ENCODE measurements at places on chromosomes 3 and 15.

DNA sequence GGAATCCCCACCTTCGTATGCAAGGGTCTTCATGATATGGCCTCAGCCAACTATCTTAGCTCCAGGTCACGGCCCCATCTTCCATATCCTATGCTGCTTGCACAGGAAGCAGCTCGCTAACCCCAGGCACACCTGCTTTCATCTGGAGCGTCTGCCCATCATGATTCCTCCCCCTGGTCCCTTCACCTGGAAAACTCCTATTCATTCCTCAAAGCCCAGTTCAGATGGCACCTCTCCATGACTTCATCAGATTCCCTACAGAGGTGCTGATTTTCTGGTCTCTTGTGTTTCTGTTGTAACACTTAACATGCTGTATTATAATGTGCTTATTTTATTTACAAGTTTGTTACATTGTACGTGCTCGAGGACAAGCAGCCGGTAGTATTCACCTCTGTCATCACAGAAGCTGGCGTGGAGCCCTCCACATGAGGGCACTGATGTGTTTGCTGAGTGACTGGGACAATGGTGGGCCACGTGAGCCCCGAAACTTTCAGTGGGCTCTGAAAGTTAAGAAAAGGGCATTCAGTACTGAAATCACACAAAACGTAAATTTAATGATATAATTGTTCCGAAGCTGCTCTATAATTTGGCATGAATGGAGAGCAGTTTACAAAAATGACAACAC, 16.2 kb downstream of the MUC20 start:
- no peak for DNase-seq

- DNase-seq: no peak
Measured at GRCh38 chr15:40567111-40567510, 2.0 kb upstream of the RPUSD2 start.

- no peak for DNase-seq
Measured at GRCh38 chr3:170075441-170076091, 37.8 kb downstream of the GPR160 start.

GRCh38 chr15:56344336-56344735, 20.9 kb upstream of the TEX9 start:
- DNase-seq: no peak

GRCh38 chr3:62335196-62335595, 38.2 kb downstream of the FEZF2 start:
- no peak for DNase-seq

DNA sequence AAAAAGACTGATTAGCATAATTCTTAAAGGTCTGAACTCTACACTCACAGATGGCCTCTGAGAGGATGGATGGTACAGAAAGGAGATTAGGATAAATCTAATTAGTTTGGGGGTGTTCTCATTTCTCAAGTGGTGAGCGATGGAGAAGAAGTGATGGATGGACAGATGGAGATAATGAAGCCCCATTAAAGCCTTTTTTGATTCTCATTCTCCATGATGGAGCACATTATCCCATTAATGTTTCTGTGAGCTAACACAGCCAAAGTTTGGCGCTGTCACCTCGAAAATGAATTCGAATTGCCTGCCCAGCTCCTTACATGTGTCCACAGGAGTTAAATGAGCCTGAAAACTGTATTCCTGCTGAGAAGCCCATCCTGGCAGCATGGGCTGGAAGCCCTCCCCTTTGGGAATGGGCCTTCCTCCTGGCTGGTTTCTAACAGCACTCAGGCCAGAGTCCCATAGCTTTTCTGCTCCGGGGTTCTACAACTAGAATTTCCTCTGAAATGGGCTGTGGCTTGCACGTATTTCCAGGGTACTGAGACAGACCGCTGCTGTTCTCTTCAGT, 726.0 kb upstream of the CFAP20DC start:
- DNase-seq: no peak

DNA sequence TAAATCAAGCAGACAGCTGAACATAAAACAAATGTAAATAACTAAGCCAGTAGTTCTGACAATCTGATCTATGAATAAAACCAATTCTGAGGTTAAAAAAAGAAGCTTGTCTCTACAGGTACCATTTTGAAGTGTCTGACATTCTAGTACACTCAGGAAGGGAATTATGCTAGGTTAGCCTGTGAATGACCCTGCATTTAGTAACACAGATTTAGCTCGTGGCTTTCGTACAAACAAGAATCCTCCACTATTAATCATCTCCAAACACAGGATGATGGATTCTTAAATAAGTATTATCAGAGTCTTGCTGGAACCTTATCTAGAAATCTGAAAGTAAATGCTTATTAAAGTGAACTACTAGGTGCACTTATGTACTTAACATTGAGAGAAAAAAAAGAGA, 1120.1 kb downstream of the ROBO1 start:
- DNase-seq: peak; percentile 4

- DNase-seq: peak; percentile 88
Measured at GRCh38 chr15:70902107-70902506, 9.5 kb downstream of the LRRC49 start.

- DNase-seq: no peak
Measured at GRCh38 chr3:45562027-45562426, 32.5 kb upstream of the LIMD1 start.

GRCh38 chr15:68566377-68566954, 12.3 kb upstream of the CORO2B start:
- DNase-seq: no peak

GRCh38 chr3:100815583-100815982, 106.3 kb downstream of the TFG start:
- no peak for DNase-seq

DNA sequence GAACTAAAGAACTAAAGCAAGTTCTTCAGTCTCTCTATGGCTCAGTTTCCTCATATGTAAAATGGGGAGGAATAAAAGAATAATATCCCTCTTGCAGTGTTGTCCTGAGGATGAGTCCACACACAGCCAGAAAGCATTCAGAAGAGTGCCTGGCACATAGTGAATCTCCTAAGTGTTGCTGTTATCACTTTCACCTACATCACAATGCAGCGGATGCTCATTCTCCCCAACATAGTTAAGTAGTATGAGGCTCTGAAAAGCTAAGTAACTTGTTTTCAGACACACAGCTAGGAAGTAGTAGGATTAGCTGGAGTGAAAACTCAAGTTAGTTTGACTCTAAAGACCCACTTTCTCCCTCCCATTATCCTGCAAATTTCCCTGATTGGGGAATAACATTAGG, 9.1 kb upstream of the USP3 start:
- no peak for DNase-seq

GRCh38 chr15:95295363-95295762, 1035.1 kb upstream of the NR2F2 start:
- DNase-seq: no peak

GRCh38 chr3:95228416-95228815, 1165.6 kb downstream of the NSUN3 start:
- no peak for DNase-seq

- peak; percentile 55 for DNase-seq
Measured at GRCh38 chr15:92118162-92118935, 264.8 kb downstream of the SLCO3A1 start.

Data from fibroblast of skin of abdomen (primary cell).